Epithelial cell of umbilical artery (primary cell): ENCODE measurements at places on chromosomes 13 and 19. TPM values are rescaled to one million over a fixed set of nuclear protein-coding genes. Genes with fewer than 3 reads are reported as not detected.

The PHLDB3 gene
- 8.8 and 9.1 TPM in 2 replicates for total RNA-seq

The PRTN3 gene
- not detected in 2 replicates for total RNA-seq

The ICAM5 gene
- total RNA-seq, result under 0.01 and 0.76 TPM in 2 replicates

The SYNE4 gene
- total RNA-seq, result not detected in 2 replicates

The CALR3 gene
- total RNA-seq, result not detected in 2 replicates

The LHB gene
- not detected in 2 replicates for total RNA-seq

The RUBCNL gene
- total RNA-seq, result under 0.01 TPM in 1 of 2 replicates, not detected in the other

The FCGBP gene
- total RNA-seq, result under 0.01 TPM in 1 of 2 replicates, not detected in the other

The EDNRB gene
- under 0.01 and 1.1 TPM in 2 replicates for total RNA-seq

The DZIP1 gene
- total RNA-seq, result 17.5 and 18.1 TPM in 2 replicates

The ZNF845 gene
- total RNA-seq, result 9.4 and 12.2 TPM in 2 replicates
